ENCODE measurements at places on chromosomes 3 and 15. TPM values are rescaled to one million over a fixed set of nuclear protein-coding genes. Genes with fewer than 3 reads are reported as not detected.

GRCh38 chr3:185678027-185678426 lies 91.9 kb downstream of the SENP2 start:
- ATAC-seq: no peak

The HDAC11 gene
- 11.7 TPM for total RNA-seq

The B3GALNT1 gene
- 29.0 TPM for total RNA-seq

GRCh38 chr3:30871720-30872119 lies 22.7 kb downstream of the GADL1 start:
- ATAC-seq: no peak

The TRH gene
- total RNA-seq: 1.4 TPM

GRCh38 chr15:67193223-67193990 lies 61.1 kb downstream of the AAGAB start:
- no peak for ATAC-seq

The CSTA gene
- 0.85 TPM for total RNA-seq

GRCh38 chr15:98126326-98127085 lies 166.0 kb downstream of the ARRDC4 start:
- no peak for ATAC-seq

The CYP8B1 gene
- 0.19 TPM for total RNA-seq

The EPHB1 gene
- total RNA-seq: 9.1 TPM

GRCh38 chr3:58271901-58272501 lies 34.0 kb upstream of the RPP14 start:
- ATAC-seq: no peak

- no peak for ATAC-seq
These were observed 319.7 kb downstream of the UACA start for GRCh38 chr15:70443486-70444273.

- ATAC-seq: no peak
These were observed 182.0 kb downstream of the FGF12 start for GRCh38 chr3:192545333-192545732.

- peak; percentile 98 for ATAC-seq
These were observed 41.4 kb downstream of the CTDSPL2 start for GRCh38 chr15:44468709-44469385.

The FBLN2 gene
- 17.4 TPM for total RNA-seq

- no peak for ATAC-seq
These were observed 44.9 kb upstream of the GABRG3 start for GRCh38 chr15:26926081-26926480.

DNA sequence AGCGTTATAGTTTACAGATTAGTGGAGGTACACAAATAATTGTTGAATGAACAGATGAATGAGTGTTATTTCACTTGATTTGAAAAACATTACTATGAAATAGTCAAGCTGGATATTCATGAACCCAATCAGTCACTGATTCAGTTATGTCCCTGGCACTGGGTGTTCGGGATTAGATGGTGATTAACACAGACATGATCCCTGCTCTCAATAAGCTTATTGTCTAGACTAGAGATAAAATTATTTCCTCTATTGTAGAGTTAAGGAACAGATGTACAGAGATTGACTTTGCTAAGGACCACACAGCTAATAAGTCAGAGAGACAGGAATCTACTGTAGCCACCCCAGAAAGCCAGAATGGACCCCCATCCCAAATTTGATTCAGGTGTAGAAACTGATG lies 963 bp downstream of the GRAMD1C start:
- ATAC-seq: no peak

- ATAC-seq: peak; percentile 61
These were observed 16.9 kb upstream of the SEMA4B start for GRCh38 chr15:90184119-90184785.

- peak; percentile 27 for ATAC-seq
These were observed 183.8 kb upstream of the THRB start for GRCh38 chr3:24678421-24678865.

- no peak for ATAC-seq
These were observed 6.8 kb upstream of the RARRES1 start for GRCh38 chr3:158739078-158739477.

DNA sequence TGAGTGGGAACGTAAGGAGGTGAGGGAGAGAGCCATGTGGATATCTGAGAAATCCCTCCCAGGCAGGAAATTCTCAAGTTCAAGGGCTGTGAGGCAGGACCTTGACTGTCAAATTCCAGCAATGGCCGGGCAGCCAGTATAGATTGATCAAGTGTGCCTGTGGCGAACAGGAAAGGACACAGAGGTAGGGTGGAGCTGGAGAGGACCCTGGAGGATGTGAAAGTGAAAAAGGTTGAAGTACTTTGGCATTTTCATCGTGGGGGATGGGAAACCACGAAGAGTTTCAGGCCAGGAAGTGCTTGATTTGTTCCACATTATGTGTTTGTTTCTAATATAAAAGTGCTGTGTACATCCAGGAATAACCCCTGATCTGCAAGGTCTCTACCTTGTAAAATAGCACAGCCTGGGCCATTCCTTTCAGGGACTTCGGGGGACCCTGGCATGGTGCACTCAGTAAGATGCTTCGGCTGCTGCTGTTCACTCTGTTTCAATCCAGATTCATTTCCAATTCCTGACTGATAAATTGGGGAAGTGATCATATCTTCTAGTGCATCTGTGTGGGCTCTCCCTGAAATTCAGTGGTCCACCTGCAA lies 156.6 kb downstream of the MCTP2 start:
- ATAC-seq: no peak

DNA sequence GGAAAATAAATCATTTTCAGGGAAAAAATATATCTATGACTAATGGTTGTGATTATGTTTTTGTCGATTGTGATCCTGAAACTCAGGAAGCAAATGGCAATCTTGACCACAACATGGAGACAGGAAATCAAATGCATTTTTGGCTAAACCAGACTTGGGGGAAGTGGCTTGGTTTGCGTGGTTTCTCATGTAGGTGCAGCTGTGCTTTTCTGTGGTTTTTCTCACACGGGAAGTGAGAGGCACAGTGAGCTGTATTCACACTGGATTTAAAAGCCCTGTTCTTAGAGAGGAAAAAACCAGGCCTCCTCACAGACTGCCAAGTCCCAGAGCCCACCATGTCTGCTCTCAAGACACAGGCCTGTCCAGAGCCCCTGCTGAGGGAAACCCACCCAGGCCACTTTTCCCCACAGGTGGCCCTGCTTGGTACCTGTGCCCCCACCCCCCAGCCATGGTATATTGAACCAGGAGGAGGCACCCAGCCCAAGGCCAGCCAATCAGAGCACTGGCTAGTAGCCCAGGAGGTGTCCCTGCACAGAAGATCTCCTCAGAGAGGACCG lies 46.1 kb downstream of the BTD start:
- peak; percentile 8 for ATAC-seq

The RHOV gene
- total RNA-seq: 1.7 TPM

- no peak for ATAC-seq
These were observed 1200.4 kb upstream of the EPHA6 start for GRCh38 chr3:95613993-95614392.

DNA sequence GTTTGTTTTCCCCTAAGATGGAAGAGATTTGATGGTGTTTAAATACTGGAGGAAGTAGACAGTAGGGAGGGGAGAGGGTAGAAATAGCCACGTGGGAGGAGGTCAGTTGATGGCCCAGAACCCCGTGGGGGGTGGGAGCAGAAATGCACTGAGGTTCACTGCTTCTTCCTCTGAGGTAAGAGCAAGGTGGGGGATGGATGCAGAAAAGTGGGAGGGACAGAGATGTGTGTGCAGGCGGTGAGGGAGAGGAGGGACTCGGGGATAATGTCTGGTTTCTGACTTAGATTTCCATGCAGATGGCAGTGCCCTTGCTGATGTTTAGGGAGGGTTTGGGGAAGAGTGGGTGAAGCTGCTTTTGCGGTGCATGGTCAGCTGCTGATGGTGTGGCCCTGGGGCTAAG lies 102.9 kb downstream of the ARNT2 start:
- no peak for ATAC-seq

DNA sequence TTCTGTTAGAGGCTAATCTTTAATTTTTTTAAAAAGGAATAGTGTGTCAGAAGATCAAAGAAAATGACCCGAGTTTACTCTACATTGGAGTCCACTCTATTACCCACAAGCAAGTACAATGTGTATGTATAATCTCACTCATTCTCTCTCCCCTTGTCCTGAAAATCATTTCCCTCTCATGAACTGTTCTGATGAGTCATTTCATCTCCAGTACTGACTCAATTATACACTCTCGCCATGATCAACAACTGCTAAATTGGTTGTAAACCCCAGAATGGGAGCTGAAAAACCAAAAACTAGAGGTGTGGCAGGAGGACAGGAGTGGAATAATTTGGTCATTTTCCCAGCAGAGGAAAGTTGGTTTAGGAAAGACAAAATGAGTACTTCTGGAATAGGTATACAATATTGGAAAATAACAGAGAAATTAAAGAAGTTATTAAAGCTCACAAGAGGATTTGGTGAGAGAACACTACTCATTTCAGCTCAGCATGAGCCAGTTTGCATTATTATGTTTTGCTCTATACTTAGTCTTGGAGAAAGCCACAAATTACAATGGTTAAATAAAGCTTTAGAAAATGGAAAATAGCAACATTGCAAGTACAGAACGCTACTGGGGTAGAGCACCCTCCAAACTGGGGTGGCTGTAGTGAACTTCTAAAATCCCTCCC lies 144.3 kb upstream of the PFN2 start:
- peak; percentile 73 for ATAC-seq

DNA sequence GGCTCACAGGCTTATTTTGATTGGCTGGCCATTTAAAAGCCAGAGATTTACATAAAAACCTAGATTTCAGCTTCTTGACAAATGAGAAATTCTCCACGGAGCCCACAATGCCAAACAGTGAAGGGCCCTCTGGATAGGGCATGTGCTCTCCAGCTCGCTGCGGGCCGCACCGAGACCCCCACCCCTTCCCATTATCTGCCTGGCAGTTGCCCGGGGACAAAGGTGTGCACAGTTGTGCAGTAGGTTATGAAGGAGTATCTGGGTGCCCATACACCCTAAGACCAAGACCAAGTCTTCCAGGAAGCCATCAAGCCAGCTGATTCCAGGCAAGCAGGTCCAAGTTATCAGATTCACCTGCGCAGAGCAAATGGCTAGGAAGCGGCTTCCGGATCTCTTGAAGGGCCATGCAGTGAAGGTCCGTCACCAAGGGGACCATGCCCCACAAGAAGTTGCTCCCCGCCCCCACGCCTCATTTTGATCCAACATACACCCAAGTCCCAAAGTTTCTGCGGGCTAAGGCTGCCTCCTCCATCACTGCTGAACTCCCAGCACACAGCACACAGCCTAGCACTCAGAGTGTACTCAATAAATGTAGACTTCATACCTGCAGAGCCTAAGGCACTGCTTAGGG lies 1.3 kb downstream of the MRPS25 start:
- ATAC-seq: no peak

- no peak for ATAC-seq
These were observed 18.4 kb downstream of the GYG1 start for GRCh38 chr3:149009732-149010131.

The CCR8 gene
- total RNA-seq: not detected

DNA sequence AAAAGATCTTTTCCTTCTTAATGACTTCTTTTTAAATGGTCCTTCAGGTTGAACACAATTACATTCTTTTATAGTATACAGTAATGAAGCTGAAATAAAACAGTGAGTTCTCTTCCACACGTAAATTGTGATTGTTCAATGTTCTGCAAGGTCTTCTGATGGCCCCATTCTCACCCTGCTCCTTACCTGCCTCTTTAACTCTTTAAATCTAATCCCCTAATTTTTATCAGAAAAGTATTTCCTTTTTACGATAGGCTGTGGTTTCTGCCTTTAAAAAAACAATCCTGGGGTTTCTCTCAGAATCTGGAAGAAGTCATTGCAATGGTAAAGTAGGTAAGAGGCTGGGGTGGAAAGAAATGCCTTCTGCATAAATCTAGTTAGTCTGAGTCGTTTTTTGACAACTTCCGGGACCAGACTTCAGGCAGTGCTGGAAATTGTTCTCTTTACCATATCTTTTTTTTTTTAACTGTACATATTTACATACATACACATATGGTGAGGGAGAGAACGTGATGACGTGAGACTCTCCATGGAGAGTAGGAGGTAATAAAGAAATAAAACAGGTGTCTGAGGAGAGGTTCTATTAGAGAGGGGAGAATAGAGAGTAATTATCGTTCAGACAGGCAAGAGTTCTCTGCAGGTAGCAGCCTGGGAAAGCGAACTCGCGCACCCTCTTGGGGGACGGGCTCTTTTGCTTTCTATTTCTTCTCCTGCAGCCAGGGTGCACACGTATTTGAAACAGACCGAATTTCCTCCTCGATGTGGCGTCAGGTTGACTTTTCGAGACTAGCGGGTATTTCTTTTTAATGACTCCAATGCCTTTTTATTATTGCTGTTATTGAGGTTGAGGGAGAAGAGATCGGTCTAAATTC lies at the start of gene SIDT1:
Gene SIDT1, plus strand, starts transcription at position 730 of the 872 bp plus-strand sequence. CDS start 467 bp downstream, outside the sequence.
- peak; percentile 65 for ATAC-seq

GRCh38 chr3:158780766-158781165 lies 21.1 kb upstream of the MFSD1 start:
- no peak for ATAC-seq

DNA sequence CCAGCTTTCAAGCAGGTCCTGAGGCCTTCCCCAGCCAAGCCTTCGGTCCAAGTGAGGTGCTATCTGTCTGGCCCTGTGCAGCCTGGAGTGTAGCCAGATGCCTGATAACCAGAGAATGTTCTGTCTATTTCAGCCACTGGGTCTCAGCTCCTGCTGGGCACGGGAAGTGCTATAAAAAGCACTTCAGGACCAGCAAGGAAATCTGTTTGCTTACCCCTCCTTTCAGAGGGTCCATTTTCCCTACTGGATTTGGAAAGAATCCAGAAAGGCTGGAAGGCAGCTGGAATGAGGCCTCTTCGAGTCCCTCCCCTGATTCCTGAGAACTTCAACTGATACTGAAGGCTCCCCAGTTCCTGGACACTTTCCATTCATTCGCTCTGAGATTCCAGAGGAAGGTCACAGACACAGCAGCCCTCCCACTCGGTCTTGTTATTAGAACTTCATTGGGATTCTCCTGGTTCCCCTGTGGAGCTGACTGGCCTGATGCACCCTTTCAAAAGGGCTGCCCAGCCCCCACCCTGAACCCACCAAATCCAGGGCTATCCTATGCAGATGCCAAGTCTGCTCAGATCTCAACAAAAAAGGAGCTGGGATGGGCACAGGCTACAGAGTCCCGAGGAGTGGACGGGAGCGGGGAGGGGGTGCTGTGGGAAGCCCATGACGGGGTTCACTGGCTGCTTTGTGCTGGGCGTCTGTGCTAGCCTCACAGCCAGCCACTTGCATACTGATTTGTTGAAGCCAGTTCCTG lies 70.4 kb downstream of the UMPS start:
- ATAC-seq: no peak

The TBC1D21 gene
- not detected for total RNA-seq

- no peak for ATAC-seq
These were observed 53.0 kb upstream of the STXBP5L start for GRCh38 chr3:120854908-120855526.

GRCh38 chr3:67006460-67006859 lies 8.4 kb downstream of the KBTBD8 start:
- no peak for ATAC-seq

The SLC24A5 gene
- 0.27 TPM for total RNA-seq

The FBXW12 gene
- total RNA-seq: 0.50 TPM

The RPL32 gene
- 1,899 TPM for total RNA-seq

The KBTBD8 gene
- 37.7 TPM for total RNA-seq

The CELF6 gene
- 2.1 TPM for total RNA-seq

All from motor neuron (in vitro differentiated cells).